Glomerular endothelial cell (primary cell): ENCODE measurements at places on chromosomes 1 and 21. TPM values are rescaled to one million over a fixed set of nuclear protein-coding genes. Genes with fewer than 3 reads are reported as not detected.

The KCNJ15 gene
- total RNA-seq = 3.0 and 16.7 TPM in 2 replicates

The RIPK4 gene
- total RNA-seq = 1.9 and 5.7 TPM in 2 replicates

DNA sequence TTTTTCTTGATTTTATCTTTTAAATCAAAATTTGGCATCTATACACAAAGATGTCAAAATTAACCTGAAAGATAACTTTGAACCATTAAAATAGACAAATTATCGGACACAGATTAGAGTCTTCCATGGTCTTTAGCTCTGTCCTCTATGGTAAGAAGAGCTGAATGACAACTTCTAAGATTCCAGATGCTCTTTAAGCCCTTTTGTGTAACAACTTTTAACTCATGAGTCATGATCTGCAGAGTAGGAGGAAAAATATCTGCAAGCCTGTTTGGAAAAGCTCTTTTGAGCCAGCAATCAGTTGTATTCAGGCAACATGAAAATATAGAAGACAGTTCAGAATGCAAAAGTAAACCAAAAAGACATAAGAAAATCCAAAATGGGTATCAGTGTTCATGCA is 37.8 kb downstream of the TTC13 start:
- no peak for DNase-seq

GRCh38 chr1:189424746-189425331 is 1052.8 kb downstream of the BRINP3 start:
- no peak for DNase-seq

- DNase-seq = no peak
Observed at GRCh38 chr1:234001817-234002216, 97.3 kb downstream of the SLC35F3 start.

- no peak for DNase-seq
Observed at GRCh38 chr1:91682882-91683597, 182.4 kb downstream of the CDC7 start.
